ENCODE measurements at places on chromosomes 1 and 21.
A peak's percentile ranks its signal among the peaks of the same experiment; 100 is the strongest.

DNA sequence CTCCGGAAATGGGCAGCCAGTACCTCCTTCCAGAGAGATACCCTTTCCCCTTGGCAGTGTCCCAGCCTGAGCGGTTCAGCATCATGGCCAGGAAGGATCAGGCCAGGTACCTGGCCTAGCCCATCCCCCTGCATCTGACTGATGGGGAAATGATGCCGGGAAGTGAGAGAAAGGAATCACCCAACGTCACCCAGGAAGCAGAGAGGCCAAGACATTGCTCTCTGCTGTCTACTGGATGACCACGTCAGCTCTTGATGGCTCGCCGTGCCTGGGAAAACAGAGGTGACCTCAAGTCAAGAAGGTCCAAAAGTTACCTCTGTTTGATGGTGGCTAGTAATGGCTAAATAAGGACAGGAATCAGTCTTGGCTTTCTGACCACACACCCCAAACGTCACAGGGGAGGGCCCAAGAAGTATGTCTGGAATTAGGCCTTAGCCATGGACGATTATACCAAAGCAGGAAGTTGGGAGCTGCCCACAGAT lies 79.0 kb downstream of the MRPL37 start:
- no peak for DNase-seq

DNA sequence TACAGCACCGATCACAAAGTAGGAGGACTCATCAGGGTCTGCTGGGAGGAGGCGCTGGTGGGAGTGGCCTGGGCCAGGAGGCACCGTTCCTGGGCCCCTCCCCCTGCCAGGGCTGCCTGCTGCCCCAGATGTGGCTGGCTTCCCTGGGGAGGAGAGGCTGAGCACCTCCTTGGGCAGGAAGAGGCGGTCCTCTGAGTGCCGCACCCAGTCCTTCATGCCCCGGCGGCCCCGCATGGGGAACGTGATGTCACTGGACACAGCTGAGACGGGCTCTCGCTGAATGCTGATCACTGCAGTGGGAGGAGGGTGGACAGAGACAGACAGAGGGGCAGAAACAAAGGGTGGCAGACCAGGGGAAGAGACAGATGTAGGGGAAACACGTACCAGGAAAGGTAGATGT lies 24.8 kb downstream of the ADGRB2 start:
- DNase-seq = no peak

DNA sequence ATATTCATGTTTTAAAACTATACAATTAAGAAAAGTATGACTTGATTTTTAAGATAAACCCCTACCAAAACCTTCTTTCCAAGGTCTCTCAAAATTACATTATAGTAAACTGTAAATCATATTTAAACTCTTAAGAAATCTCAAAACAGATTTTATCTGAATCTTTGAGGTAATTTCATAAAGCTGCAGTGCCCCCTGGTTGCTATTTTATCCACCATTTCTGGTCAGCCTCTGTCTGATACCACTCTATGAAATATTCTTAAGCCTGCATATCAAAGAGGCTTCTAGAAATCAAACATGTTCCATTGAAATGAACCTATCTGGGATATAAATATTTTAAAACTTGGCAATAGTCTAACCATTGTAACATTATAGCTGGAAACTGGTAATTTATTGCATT lies 317.3 kb downstream of the COL11A1 start:
- DNase-seq = no peak

DNA sequence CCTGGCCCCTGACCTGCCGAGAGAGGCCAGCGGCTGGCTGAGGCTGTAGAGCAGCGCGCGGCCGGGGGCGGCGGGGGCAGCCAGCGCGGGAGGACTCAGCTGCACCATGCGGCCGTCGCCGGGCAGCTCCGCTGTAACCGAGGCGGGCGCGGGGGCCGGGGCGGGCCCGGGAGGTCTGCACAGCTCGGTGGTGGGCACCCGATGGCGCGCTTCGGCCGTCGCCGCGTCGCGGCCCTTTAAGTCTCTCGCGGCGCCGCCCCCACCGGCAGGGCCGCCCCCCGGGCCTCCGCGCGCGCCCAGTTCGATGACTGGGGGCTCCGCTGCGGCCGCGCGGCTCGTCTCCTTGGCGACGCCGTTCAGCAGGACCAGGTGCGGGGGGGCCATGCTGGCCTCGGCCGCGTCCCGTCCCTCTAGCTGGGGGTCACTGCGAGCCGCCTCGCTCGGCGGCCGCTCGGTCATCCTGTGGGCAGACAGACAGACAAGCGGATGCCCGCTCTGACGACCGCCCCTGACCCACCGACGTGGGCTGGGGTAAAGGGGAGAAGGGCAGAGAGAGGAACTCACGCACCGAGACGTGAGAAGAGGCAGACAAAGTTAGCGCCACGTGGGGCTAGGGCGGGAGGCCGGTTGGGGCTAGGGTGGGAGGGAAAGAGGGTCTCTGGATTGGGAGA lies 6.5 kb downstream of the TAL1 start:
- DNase-seq = peak; percentile 39

- DNase-seq = no peak
Observed at GRCh38 chr21:39685991-39686390, 59.0 kb upstream of the IGSF5 start.

GRCh38 chr1:9671377-9672140 lies 20.0 kb downstream of the PIK3CD start:
- no peak for DNase-seq

DNA sequence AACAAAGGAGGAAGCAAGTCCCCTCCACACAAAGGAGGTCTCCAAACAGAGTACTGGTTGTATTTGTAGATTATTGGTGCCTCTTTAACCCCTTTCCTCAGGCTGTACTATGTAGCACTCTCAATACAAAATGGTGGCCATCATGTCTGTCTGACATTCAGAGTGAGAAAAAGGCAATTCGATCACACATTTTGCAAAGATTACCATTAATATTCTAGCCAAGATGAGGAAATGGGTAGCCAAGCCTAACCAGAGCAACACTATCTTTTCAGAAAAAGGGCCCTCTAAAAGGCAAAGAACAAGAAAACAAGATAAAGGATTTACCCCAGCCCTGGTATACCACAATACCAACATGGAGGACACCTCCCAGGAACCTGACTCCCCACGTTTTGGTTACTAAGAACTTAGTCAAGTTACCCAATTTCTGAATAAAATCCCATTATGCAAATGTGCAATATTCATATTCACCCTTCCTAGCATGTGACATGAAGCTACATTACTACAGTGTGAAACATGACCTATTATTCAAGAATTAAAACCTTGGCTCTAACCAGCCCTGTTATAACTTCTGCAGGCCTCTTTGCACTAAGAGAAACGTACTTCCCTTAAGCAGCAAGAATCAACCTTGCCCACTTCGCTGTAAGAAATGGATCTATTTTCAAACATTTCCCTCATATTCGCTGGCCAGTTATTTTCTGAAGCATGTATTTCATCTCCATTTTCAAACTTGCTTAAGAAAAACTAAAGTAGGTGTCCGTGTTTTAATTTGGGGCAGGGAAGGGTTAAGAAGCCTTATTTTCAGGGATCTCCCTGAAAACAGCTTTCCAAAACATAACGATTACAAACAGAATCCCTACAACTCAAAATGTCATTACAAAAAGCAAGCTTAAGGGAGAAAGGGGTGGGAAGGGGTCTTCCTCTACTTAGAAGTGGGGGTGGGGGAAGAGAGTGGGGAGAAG lies 2.1 kb downstream of the KDM5B start:
- peak; percentile 58 for DNase-seq

- no peak for DNase-seq
Observed at GRCh38 chr21:27060190-27060589, 93.3 kb upstream of the ADAMTS5 start.

DNA sequence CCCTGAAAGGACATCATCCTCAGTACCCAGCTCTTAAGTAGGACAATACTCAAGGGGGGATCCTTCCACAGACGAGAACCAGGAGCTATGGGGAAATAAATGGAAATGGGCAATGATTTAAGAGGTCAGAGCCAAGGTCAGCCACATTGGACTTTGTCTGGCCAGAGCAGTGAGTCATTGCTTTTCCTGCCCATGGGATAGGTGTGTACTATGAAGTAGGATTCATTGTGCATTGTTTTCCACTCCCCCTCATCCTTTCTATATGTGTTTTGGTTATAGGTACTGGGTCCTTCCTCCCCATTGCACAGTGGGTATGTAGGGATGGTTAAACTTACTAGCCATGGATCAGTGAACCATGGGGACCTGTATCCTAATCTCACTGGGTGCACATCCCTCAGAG lies 328.9 kb upstream of the USP25 start:
- no peak for DNase-seq

DNA sequence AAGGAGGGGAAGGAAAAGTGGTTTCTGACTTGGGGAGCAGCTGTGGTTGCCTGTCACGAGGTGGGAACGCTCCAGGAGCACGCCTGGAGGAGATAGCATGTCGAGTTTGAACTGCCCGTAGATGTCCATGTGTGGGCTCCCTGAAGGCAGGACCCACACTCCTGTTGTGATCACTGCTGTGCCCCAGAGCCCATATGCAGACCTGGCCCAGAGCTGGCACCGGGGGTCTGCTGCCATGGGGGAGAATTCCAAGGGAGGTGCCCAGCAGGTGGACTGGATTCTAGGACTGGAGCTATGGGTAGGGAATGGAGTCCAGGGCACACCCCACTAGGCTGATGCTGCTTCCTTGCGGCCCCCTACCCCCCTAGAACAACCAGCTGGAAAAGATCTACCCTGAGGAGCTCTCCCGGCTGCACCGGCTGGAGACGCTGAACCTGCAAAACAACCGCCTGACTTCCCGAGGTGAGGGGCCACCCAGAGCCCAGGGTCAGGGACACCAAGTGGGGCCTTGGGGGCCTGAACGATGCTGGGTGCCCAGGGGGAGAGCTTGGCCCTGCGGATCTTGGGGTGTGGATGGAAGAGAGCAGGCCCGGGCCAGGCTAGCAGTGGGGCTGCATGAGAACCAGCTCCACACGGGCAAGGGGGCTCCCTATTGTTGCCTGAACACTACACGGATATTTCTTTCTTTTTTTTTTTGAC lies 9.3 kb downstream of the PODN start:
- DNase-seq = no peak

DNA sequence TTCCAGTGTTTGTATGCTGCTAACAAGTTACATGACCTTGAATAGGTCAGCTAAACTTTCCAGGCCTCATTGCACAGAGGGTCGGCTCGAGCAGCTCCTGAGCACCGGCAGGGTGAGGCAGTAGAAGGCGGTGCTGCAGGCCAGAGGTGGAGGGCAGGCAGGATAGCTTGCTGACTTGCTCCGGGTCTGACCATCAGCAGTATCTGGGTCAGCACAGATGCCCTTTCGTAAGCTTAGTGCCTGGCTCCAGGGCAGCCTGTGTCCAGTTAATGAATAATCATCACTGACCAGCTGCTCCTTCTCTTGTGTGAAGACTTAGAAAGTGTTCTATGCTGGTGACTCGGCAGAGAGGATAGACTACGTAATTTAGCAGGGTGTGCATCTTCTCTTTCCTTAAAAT lies 6.9 kb downstream of the MAPKAPK2 start:
- DNase-seq = no peak

GRCh38 chr1:100481303-100481702 lies 56.6 kb upstream of the GPR88 start:
- DNase-seq = no peak

DNA sequence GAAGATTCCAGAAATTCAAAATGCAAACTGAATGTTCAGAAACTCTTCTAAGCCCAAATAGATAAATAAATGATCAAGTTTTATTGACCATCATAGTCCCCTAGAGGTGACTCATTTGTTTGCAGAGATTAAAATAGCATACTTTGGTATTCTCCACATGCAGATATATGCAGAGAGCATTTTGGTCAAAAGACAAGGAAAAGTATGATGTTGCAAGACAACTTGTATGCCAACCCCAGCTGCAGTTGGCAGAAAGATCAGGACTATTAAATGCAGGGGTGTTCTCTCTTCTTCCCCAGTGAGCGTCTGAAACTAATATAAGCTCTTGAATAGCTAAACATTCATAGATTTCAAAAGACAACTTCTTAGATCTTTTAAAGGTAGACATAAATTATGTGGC lies 404.9 kb downstream of the LTN1 start:
- no peak for DNase-seq

- no peak for DNase-seq
Observed at GRCh38 chr21:45894450-45894825, 87.1 kb upstream of the COL6A1 start.

DNA sequence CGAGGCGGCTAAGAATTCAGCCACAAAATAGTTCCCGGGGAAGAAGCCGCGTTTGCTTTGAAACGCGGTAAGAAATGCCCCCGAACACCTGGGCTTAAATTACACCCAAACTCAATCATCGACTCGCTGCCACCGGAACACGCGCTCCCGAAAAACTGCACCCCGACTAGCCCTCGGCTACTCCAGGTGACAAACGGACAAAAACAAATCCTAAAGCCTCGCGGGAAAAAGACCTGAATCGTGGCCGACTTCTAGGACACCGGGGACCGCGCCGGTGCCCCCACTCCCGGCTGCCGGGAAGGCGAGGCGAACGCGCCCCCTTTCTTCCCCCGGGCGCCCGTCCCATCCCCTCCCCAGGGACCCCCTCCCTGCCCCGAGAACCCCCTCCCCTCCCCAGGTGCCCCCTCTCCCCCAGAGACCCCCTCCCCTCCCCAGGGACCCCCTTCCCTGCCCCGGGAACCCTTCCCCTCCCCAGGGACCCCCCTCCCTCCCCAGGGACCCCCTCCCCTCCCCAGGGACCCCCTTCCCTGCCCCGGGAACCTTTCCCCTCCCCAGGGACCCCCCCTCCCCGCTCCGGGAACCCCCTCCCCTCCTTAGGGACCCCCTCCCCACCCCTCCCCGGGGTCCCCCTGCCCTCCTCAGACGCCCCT lies 628 bp downstream of the C1orf159 start:
- no peak for DNase-seq

DNA sequence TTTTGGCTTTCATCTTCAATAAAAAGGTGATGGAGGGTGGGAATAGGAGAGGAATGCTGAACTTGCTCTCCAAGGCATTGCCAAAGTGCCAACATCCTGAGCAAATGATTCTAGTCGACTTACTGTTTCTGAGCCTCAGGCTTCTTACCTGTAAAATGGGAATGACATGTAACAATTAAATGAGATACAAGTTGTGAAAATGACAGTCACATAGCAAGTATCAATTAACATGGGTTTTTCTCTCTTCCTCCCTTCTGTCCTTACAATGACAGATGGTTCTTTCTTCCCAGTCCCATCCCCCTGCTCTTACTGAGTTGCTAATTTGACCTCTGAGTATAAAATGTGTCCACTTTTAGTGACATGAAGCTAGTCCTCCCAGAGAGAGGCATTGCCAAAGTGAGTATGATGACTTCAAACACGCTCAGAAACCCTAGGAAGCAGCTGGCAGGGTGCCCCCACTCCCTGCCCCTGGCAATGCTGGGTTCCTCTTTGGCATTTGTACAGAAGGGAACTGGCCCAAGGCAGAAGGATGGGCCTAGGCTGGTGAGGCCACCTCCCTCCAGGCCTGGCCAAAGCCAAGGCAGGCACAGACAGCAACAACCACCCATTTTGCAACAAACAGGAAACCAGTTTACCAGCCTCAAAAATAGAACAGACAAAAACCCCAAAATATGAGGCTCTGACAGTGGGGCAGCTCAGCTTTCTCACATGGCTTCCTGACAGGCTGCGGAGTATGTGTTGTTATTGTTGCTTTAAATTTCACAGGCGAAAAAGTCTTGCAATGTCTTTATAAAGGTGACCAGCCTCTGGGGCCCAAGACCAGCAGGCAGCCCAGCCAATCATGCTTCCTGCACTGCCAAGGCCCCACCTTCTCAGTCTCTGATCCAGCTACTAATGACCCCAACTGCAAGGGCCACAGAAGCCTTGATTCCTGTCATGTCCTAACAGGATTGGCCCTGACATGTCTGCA lies 115.9 kb downstream of the HIVEP3 start:
- DNase-seq = no peak

Data from NCI-H2227 treated with DMSO at 0.1 percent for 48 hours (cell line).